ENCODE measurements at places on chromosomes 6 and 20. TPM values are rescaled to one million over a fixed set of nuclear protein-coding genes. Genes with fewer than 3 reads are reported as not detected.
A peak's percentile ranks its signal among the peaks of the same experiment; 100 is the strongest.

- no peaks in the 10 kb centered on the region for H3K27me3 ChIP-seq
- no peak for DNase-seq
- H3K36me3 ChIP-seq: no peaks in the 10 kb centered on the region
- no peak overlapping the region for H3K4me3 ChIP-seq
Measured at GRCh38 chr20:63051911-63052310, 45.1 kb upstream of the BHLHE23 start.

DNA sequence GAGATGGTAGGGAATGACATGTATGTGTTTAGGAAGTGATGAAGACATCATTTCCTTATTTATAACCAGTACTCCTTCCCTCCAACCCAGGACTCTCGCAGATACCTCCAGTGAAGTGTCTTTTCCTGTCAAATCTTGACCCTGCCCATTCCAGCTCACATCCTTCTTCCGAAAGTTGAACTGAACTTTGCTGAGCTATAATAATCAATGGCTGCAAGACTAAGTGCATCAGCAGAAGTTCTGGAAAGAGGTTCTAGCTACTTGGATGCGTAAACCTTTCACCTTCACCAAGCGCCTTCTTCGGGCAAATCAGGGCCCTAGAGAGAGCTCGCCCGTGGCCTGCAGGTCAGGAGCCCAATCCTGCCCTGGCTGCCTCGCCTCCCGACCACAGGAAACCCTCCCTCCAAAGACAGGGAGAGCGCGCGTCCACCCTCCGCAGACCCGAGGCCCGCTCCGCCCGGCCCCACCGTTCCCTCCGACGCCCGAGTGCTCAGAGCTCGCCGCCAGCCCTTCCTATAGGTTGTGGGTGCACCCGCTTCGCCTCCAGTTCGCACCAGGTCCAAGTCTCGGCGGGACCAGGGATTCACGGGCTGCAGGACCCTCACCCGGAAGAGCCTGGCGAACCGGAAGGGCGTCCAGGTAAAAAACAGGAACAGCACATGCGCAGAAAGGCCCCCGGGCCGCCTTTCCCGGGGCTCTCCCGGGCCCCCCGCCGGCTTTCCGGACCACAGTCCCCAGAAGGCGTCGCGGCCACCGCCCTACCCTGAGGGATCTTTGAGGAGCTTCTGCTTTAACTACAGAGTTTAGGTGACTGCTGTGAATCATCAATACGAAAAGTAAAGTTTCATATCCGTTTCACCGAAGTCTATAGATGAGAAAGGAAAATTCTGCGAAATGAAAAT lies at the start of gene ZNF334:
Gene ZNF334 (minus strand): TSS at position 617 of the 902 bp plus-strand sequence. CDS start 1,457 bp downstream, outside the sequence.
- H3K4me1 ChIP-seq: no peaks in the 10 kb centered on the region
- H3K27ac ChIP-seq: peak within 1 kb of the TSS; percentile 59
- no peak for DNase-seq
- H3K27me3 ChIP-seq: no peaks in the 10 kb centered on the region

- H3K27ac ChIP-seq: no peak overlapping the region
- H3K4me1 ChIP-seq: no peaks in the 10 kb centered on the region
- DNase-seq: no peak
- no peaks in the 10 kb centered on the region for H3K36me3 ChIP-seq
- no peaks in the 10 kb centered on the region for H3K27me3 ChIP-seq
- H3K4me3 ChIP-seq: no peak overlapping the region
Measured at GRCh38 chr20:23231561-23232218, 118.9 kb upstream of the NXT1 start.

DNA sequence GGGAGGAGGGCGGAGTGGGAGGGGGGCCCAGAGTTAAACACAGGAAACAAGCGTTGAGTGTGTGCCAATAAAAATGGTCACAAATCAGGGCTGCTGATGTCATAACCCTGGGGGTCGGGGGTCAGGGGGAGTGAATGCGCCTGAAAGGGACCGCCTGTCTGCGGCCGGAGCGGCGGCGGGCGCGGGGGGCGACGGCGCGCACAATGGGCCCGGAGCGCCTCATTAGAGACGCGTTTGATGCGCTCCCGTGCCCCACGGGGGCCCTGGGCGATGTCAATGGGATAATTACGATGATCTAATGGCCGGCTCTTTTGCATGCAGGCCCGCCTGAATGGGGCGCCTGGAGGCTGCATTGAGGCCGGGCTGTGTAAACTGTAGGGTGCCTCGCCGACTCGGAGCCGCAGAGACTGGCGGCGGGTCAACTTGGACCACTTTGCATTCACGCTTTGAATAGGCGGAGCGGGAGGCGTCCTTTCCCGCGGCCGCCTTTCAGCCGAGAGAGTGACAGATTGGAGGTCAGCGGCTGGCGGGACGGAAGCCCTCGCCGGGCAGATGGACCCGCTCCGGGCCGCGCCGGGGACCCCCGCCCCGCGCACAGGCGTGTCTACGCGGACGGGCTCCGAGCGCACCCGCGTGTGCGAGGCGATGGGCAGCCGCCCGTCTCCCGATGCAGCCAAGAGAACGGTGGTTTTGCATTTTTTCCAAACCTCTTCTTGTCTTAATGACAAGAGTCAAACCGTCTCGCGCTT lies 296.1 kb downstream of the TFAP2C start:
- no peaks in the 10 kb centered on the region for H3K36me3 ChIP-seq
- H3K27me3 ChIP-seq: no peaks in the 10 kb centered on the region
- no peaks in the 10 kb centered on the region for H3K4me1 ChIP-seq
- H3K4me3 ChIP-seq: peak overlapping the region; percentile 49

EBF4 gene
- total RNA-seq: 4.8 TPM

ACTL10 gene
- 4.3 TPM for total RNA-seq

GRCh38 chr6:35507221-35507620 lies 5.5 kb downstream of the TULP1 start:
- H3K27me3 ChIP-seq: no peaks in the 10 kb centered on the region
- no peak for DNase-seq
- H3K4me1 ChIP-seq: peaks cover 10% of the 10 kb centered on the region
- H3K4me3 ChIP-seq: no peak overlapping the region
- no peak overlapping the region for H3K27ac ChIP-seq

- no peaks in the 10 kb centered on the region for H3K36me3 ChIP-seq
- H3K27ac ChIP-seq: no peak overlapping the region
- H3K27me3 ChIP-seq: no peaks in the 10 kb centered on the region
- no peak overlapping the region for H3K4me3 ChIP-seq
- no peaks in the 10 kb centered on the region for H3K4me1 ChIP-seq
Measured at GRCh38 chr20:1473246-1474220, 6.9 kb upstream of the NSFL1C start.

DNA sequence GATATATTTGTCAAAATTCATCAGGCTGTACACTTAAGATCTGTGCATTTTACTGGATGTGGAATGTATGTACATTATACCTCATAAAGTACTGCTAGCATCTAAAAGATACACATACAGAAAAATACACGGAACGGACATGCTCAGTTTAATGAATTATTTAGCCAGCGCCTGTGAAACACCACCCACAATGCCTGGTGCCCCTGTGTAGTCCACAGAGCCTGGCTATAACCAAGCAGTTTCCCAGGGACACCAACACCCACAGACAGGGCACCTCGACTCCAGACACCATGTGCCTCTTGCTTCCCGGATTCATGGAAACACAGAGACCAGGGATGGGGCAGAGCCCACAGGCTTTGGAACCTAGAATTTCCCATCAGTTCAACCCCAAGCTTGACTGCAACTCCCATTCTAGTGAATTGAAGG lies 17.4 kb upstream of the ARMC12 start:
- H3K4me1 ChIP-seq: peaks cover 56% of the 10 kb centered on the region
- H3K36me3 ChIP-seq: no peaks in the 10 kb centered on the region
- peak overlapping the region; percentile 100 for H3K27ac ChIP-seq
- H3K27me3 ChIP-seq: no peaks in the 10 kb centered on the region

DNA sequence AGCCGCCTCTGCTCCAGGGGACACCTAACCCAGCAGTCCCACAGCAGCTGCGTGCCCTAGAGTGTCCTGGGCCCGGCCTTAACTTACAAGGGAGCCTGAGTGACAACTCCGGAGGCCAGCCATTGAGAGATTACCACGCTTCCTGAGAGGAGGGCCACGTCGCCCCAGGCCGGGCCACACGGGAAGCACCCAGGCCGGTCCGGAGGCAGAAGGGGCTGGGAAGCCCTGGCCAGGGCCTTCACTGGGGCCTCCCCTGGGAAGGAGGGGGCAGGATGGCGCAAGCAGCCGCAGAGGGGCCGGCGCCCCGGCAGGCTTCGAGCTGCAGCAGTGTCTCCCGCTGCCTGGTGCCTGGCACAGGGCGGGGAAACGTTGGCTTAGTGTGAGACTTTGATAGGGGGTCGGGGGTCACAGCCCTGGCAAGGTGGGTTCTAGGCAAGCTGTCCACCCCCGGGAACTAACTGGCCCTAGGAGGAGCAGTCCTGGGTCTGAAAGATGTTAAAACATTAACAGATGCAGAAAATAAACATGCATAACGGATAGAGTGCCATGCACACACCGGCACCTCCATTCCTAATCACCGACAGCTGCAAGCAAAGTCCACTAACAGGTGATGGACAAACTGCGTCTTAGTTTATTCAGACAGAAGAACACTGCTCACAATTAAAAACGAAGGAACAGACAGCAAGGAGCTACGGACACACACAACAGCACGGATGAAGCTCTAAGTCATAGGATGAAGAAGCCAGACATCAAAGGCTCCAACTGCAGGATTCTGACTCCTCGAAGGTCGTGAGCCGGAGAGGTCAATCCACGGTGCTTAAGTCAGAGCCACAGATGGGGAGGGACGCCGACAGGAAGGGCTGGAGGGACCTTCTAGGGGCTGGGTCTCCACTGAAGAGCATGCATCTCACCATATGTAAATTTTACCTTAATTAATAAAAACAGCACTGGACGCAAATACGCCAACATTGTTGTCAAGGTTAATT lies 17.4 kb downstream of the CHRNA4 start:
- no peaks in the 10 kb centered on the region for H3K27me3 ChIP-seq
- no peaks in the 10 kb centered on the region for H3K36me3 ChIP-seq
- H3K4me3 ChIP-seq: no peak overlapping the region
- no peak overlapping the region for H3K27ac ChIP-seq
- H3K4me1 ChIP-seq: no peaks in the 10 kb centered on the region

GRCh38 chr6:148746363-148747144 lies at the start of gene UST:
UST (plus strand) TSS chr6:148747030; CDS start chr6:148747431, 401 bp downstream.
- DNase-seq: peak; percentile 83
- no peaks in the 10 kb centered on the region for H3K27me3 ChIP-seq
- H3K36me3 ChIP-seq: no peaks in the 10 kb centered on the region
- H3K4me3 ChIP-seq: peak within 1 kb of the TSS; percentile 82

DNA sequence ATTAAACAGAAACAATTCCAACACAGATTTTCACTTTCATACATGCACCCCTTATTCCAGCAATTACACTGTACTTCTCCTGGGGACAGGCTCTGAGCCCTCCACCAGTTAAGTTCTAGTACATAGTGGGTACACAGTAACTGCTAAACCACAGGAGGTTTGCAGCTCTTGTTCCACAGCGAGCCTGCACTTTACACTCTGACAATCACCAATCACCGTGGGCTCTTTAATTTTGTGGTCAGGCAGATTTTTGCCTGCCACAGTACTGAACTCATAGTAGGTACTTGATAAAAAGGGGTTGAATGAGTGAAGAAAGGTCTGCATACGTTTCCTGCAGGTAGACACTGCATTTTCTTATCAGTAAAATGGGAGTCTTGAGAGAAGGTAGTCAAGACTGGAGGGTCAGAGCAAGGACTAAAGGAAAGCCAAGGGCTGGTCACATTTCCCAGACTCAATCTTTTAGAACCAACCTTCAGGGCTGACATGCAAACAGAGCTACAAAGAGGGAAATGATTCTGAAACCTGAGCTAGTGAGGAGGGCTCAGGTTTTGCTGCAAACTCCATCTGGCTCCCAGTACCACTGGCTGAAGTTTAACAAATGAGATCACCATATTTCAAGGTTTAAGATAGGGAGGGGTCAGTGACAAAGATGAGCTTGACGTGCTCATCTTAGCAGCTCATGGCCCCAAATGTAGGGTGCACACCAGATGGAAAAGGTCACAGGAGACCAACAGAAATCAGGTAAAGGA lies 404.6 kb downstream of the BTBD9 start:
- H3K4me1 ChIP-seq: no peaks in the 10 kb centered on the region
- no peaks in the 10 kb centered on the region for H3K36me3 ChIP-seq
- no peak overlapping the region for H3K4me3 ChIP-seq
- H3K27ac ChIP-seq: no peak overlapping the region
- no peak for DNase-seq

GRCh38 chr20:4886771-4887527 lies 114.4 kb downstream of the SLC23A2 start:
- no peak for DNase-seq
- H3K27ac ChIP-seq: no peak overlapping the region
- H3K4me1 ChIP-seq: no peaks in the 10 kb centered on the region
- H3K36me3 ChIP-seq: no peaks in the 10 kb centered on the region

GRCh38 chr20:63148696-63149095 lies 67.2 kb downstream of the YTHDF1 start:
- H3K27me3 ChIP-seq: peaks cover 46% of the 10 kb centered on the region
- no peak overlapping the region for H3K27ac ChIP-seq
- no peaks in the 10 kb centered on the region for H3K4me1 ChIP-seq
- H3K36me3 ChIP-seq: no peaks in the 10 kb centered on the region
- DNase-seq: no peak
- H3K4me3 ChIP-seq: no peak overlapping the region

SIM1 gene
- total RNA-seq: not detected

WFDC5 gene
- total RNA-seq: not detected

Measured in tibial nerve (tissue), 4 donors.